CD8-positive, alpha-beta memory T cell (primary cell): ENCODE measurements at places on chromosomes 11 and 22. TPM values are rescaled to one million over a fixed set of nuclear protein-coding genes. Genes with fewer than 3 reads are reported as not detected.

The RBX1 gene
- total RNA-seq, result 88.8 TPM

The CTSW gene
- total RNA-seq, result 44.3 TPM

The FAM83F gene
- total RNA-seq, result 0.51 TPM

The UEVLD gene
- 15.6 TPM for total RNA-seq

DNA sequence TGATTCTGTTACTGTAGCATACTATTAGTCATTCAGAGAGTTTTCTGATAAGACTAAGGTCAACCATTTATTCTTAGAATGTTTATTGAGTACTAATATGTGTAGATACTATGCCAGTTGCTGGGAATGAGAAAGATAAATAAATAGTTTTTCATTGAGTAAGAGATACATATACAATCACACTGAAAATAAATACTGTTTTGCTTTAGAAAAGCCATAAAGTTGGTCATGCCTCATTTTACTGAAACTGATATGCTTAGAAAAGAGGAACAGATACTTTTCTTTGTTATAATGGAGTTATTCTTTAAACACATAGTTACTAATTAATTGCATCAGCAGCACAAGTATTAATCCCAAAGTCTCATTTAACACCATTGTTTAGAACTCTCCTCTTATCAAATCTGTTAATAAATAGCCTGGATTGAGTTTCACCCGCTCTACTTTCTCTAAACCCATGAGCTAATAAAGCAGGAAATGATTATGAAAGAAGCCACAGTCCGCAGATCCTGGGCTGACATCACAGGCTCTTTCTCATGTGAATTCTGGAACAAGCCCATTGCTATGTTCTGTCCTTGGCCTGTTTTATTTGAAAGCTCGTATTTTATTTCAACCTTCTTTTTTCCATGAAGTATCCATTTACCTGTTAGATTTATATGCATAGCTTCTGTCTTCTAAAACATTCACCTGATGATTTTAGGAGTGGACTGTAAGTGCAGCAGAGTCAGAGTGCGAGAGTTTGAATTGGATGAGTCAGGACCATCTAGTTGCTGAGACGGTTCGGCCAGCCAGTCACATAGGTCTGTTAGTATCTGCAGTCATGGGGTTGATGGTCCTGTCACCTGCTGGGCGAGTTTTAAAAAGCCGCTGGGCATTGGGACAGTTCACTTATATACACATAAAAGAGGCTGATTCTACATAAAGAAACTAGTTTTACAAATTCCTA lies 35.5 kb downstream of the PIWIL4 start:
- no peaks in the 10 kb centered on the region for H3K27me3 ChIP-seq
- no peak overlapping the region for H3K4me3 ChIP-seq
- H3K27ac ChIP-seq, result no peak overlapping the region
- no peaks in the 10 kb centered on the region for H3K36me3 ChIP-seq

DNA sequence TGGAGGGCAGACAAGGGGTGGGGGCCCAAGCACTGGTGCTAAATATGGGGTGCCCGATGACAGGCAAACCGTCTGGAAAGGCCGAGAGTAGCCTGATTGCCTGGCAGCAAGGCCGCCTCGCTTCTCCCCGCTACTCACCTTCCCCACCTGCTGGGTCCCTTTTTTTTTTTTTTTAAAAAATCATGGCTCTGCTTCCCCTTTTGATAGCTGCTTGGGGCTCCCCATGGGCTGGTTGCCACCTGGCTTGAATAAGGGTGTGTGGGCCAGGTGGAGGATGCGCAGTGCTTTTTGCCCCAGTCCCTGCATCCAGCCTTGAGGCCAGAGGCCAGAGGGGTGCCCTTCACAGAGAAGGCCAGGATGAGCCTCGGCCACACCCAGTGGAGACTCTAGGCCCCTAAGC lies 112.0 kb downstream of the ST3GAL4 start:
- H3K36me3 ChIP-seq, result no peaks in the 10 kb centered on the region
- no peak for DNase-seq
- H3K4me3 ChIP-seq, result no peak overlapping the region
- no peaks in the 10 kb centered on the region for H3K27me3 ChIP-seq
- H3K27ac ChIP-seq, result no peak overlapping the region
